ENCODE measurements at places on chromosomes 5 and 9.

GRCh38 chr9:121735065-121735792, 83.8 kb downstream of the DAB2IP start:
- no peak for DNase-seq

DNA sequence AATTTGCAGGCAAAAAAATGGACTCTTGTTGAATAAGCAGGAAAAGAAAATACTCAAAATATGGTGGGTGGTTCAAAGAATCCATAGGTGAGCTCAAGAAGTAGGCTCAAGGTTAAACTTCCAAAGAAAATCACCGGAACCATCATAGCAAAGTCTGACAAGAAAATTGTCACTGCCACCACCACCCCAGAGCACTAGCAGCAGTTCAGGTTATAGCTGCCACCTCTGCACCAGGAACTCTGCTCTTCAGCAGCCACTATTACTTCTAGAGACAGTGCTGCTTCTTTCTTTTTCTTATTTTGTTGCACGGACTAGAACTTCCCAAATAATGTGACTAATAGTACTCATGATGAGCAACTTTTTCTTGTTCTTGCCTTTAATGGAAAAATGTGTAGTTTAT, 70.3 kb downstream of the SPEF2 start:
- DNase-seq, result no peak

GRCh38 chr5:132013711-132014110, 2.3 kb upstream of the ACSL6 start:
- no peak for DNase-seq

- no peak for DNase-seq
Observed at GRCh38 chr5:179767496-179768100, 26.2 kb upstream of the LTC4S start.

DNA sequence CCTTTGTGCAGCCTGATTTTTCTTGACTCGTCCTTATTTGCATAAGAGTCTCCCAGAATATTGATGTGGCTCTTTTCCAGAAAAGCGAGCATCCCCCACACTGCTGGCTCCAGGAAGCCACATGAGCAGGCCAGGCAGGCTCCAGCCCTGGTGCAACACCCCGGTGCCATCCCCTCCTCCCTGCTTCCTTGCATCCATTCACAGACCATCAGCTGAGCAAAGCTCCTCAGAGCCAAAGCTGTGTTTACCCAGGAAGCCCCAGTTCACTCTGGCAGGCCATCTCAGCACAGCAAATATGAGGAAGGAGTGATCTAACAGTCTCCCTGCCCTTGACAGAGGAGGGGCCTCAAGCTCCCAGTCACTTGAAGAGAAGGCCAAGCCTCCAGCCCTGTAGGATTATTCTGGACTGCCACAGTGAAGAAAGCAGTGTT, 34.4 kb downstream of the INSYN2B start:
- DNase-seq, result no peak

- DNase-seq, result no peak
Observed at GRCh38 chr5:80187421-80188090, 68.3 kb downstream of the SERINC5 start.

DNA sequence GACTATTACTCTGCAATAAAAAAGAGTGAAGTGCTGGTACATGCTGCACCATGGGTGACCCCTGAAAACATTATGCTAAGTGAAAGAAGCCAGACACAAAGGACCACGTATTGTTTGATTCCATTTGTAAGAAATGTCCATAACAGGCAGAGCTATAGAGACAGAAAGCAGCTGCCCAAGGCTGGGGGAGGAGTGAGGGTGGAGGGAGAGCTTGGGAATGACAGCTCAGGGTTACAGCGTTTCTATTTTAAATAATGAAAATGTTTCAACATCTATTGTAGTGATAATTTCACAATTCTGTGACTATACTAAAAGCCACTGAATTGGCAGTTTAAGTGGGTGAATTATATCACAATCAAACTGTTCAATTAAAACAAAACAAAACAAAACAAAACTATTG, 81.7 kb downstream of the MYO10 start:
- no peak for DNase-seq

Measured in activated gamma-delta T cell (primary cell).